Tibial nerve (tissue), 4 donors: ENCODE measurements at places on chromosomes 3 and 15. TPM values are rescaled to one million over a fixed set of nuclear protein-coding genes. Genes with fewer than 3 reads are reported as not detected.

GRCh38 chr3:42730706-42731420, 28.3 kb upstream of the HHATL start:
- no peak for DNase-seq
- no peaks in the 10 kb centered on the region for H3K27me3 ChIP-seq
- peak overlapping the region; percentile 95 for H3K27ac ChIP-seq
- H3K4me1 ChIP-seq: peaks cover 78% of the 10 kb centered on the region

- no peak for DNase-seq
- H3K27me3 ChIP-seq: no peaks in the 10 kb centered on the region
Observed at GRCh38 chr3:106425026-106425425, 556.2 kb upstream of the CBLB start.

The PARP15 gene
- 2.4 TPM for total RNA-seq

GRCh38 chr3:45607790-45608189, 13.2 kb downstream of the LIMD1 start:
- H3K36me3 ChIP-seq: peaks cover 8% of the 10 kb centered on the region
- no peaks in the 10 kb centered on the region for H3K4me1 ChIP-seq

GRCh38 chr3:110767156-110767555, 304.5 kb upstream of the NECTIN3 start:
- no peak overlapping the region for H3K27ac ChIP-seq
- H3K36me3 ChIP-seq: no peaks in the 10 kb centered on the region
- no peak overlapping the region for H3K4me3 ChIP-seq
- no peaks in the 10 kb centered on the region for H3K4me1 ChIP-seq
- DNase-seq: no peak
- H3K27me3 ChIP-seq: no peaks in the 10 kb centered on the region

DNA sequence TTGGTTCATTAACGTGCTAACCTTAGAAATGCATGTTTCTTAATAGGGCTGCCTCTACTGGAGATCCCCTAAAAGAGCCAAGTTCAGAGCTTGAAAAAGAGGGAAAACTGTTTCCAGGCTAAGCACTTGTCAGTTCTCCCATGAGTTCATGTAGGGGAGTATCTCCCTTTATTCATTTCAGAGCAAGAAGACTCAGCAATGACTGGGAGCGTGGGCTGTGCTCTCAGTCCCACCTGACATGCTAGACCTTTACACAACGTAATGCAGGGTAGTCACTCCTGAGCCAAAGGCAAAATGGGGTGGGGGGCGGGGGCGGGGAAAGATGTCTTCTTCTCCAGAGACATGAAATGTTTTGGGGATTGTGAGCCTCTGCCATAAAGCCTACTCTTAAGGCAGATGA, 420.1 kb upstream of the MCTP2 start:
- H3K27ac ChIP-seq: no peak overlapping the region
- H3K4me3 ChIP-seq: no peak overlapping the region
- H3K27me3 ChIP-seq: no peaks in the 10 kb centered on the region
- no peaks in the 10 kb centered on the region for H3K4me1 ChIP-seq
- no peaks in the 10 kb centered on the region for H3K36me3 ChIP-seq

GRCh38 chr3:54476891-54477290, 354.5 kb downstream of the CACNA2D3 start:
- no peak overlapping the region for H3K4me3 ChIP-seq
- no peak for DNase-seq
- no peaks in the 10 kb centered on the region for H3K36me3 ChIP-seq
- no peaks in the 10 kb centered on the region for H3K4me1 ChIP-seq
- H3K27me3 ChIP-seq: no peaks in the 10 kb centered on the region

- H3K27ac ChIP-seq: peak overlapping the region; percentile 11
- H3K36me3 ChIP-seq: no peaks in the 10 kb centered on the region
- no peaks in the 10 kb centered on the region for H3K27me3 ChIP-seq
- DNase-seq: peak; percentile 4
Observed at GRCh38 chr15:68417897-68418296, 14.1 kb downstream of the ITGA11 start.
